ENCODE measurements at places on chromosomes 16 and 17. TPM values are rescaled to one million over a fixed set of nuclear protein-coding genes. Genes with fewer than 3 reads are reported as not detected.

- DNase-seq: no peak
Observed at GRCh38 chr16:77985111-77985510, 37.2 kb upstream of the CLEC3A start.

DNA sequence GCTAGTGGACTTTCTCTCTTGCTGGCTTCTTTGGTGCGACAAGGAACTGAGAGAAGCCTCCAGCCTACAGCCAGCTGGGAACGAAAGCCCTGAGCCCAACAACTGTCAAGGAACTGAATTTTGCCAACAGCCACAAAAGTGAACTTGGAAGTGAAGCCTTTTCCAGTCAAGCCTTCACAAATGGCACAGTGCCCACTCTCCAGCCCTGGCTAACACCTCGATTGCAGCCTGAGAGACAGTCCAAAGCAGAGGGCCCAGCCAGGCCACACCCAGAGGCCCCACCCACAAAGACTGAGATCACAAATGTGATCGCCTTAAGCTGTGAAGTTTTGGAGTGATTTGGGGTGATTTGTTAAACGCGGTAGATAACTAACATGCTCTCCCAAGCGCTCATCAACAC is 244.6 kb upstream of the SDK2 start:
- DNase-seq: no peak

DNA sequence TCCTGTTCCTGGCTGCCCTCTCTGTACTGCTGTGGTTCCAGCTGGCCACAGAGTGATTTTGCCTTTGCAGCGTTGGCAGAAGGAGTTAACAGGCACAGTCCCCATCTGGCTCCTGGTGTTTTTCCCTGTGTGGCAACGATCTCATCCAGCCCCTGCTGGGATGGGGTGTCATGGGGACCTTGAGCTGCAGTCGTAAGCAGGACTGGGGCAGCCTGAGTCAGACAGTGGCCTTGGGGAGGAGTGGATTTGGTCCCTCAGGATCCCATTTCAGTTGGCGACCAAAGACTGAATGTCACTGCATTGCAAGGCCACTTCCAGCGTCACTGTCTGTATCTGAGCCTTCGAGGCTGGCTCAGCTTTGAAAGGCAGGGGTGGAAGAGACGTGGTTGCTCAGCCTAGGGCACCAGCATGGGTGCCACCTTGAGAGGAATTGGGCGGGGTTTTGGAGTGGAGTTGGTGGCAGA is 11.9 kb downstream of the TMEM94 start:
- no peak for DNase-seq

- DNase-seq: no peak
Observed at GRCh38 chr17:70278844-70279462, 109.6 kb downstream of the KCNJ2 start.

GRCh38 chr16:66872559-66872942 is 7.8 kb upstream of the PDP2 start:
- no peak for DNase-seq

GRCh38 chr17:61381537-61381936 is 18.1 kb upstream of the TBX2 start:
- no peak for DNase-seq

DNA sequence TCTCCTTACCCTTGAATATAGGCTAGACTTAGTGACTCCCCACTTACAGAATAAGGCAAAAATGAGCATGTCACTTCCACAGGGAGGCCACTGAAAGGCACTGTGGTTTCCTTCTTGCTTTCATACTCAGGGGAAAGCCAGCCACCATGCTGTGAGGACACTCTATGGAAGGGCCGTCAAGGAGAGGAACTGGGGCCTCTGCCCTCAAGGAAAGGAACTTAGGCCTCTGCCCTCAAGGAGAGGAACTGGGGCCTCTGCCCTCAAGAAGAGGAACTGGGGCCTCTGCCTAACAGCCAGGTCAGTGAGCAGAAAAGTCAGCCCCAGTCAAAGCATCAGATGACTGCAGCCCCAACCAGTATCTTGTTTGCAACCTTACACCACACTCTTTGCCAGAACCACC is 30.1 kb downstream of the VPS35 start:
- no peak for DNase-seq

GRCh38 chr16:89174055-89174827 is 2.7 kb downstream of the CDH15 start:
- DNase-seq: no peak

DNA sequence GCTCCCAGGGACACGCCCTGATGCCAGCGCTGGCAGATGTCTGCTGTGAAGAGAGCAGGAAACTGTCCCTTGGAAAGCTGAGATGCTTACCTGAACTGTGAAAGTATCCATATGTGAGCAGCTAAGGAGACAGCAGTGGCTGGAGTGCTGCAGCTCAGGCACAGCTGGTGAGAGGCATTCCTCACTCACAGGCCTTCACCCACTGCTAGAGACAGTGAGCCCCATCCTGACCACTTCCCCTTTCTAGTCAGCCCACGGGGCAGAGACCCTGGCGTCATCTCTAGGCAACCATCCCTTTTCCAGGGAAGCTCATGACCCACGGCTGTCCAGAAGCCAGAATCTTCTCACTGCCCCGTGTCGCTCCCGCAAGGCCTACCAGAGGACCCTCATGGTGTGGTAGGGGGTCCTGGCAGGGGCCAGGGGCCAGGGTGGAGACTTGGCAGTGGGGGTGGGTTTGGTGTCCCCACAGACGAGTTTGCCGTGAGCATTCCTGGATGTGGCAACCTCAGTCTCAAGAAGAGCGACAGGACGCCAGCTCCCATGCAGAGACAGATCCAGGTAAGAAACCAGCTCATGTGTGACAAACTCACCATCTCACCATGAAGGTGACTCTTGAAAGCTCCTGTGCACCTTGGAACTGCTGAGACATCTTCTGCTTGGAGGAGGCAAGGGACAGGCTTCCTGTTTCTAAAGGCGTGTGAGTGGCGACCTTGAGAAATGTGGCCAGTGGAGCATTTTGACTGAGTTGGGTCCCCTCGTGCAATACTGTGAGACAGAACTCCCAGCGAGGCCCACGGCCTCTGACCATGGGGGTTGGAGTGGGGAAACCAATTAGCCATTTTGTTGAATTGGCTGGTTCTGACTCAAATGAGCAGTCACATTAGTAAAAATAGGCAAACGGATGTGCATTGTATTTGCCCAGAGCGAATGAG is at the start of gene SCIMP:
TSS of gene SCIMP (minus strand) at position 216 of the 932 bp plus-strand sequence. CDS start at position 111, 105 bp downstream.
- no peak for DNase-seq

DNA sequence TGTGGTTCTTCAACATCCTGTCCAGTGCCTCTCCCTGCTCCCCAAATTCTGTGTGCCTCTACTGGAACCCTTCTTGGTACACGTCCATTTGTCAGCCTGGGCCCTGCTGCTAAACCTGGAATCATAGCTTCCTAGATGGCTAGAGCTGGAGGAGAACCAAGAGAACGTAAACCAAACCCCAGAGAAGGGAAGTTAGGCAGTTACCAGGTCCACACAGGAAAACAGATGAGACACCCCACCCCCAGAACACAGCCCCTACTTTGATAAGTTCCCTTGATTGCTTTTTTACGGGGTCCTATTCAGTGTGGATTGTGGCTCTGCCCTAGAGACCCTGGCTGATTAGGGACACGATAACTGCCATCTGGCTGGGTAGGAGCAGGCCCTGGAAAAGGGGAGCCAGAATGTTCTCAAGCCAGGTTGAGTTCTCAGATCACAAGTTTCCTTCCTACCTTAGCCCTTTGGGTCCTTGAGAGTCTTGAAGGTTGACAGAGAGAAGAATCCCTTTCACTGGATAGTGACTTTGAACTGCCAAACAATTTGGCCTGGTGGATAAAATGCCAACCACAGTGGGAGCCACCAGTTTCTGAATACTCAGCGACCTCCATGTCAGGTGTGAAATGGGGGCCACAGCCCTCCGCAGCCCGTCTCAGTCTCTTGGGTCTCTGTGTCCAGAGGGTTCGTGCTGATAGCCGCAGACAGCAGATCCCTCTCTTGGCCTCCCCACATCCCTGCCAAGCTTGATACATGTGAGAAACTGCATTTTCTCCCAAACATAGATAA is 7.9 kb downstream of the TBX4 start:
- DNase-seq: no peak

- DNase-seq: peak; percentile 59
Observed at GRCh38 chr16:48687421-48688038, 77.5 kb upstream of the N4BP1 start.

DNA sequence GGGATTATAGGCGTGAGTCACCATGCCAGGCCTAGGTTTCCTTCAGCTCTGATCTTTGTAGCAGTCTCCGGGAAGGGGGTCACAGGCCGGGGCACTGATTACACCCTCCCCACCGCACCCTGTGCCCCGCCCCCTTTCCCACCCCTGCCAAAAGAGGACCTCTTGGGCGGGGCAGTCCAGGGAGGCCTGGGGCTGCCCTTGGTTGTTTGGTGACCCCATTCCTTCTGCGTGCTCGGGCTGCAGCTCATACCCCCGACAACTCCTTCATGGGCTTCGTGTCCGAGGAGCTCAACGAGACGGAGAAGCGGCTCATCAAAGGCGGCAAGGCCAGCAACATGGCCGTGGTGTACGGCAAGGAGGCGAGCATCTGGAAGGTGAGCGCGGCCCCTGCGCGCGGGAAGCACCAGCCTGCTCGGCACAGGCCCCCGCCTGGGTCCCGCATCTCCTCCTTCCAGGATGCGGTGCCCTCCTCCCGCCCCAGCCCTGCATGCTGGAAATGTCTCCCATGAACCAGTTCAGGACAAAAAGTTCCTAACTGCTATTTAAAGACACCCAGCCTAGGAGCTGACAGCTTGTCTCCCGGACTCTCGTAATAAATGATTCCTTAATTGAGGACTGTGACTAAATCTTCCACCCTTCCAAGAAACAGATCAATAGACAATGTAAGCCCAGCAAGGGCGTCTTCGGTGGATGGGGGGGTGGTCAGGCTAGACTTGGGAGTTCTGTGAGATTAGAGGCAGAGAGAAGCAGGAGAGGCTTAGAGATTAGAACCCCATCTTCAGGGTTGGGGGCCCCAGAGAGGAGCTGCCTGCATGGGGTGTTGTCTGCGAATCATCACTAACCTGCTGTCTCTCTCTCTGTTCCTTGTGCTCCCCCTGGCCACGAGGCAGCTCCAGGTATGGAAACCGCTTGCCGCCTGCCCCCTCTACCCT is 64.5 kb downstream of the MGAT5B start:
- DNase-seq: no peak

The HAP1 gene
- 0.28 TPM for total RNA-seq

The SLC22A31 gene
- 0.81 TPM for total RNA-seq

The CAMKK1 gene
- total RNA-seq: 6.0 TPM

The ENPP7 gene
- not detected for total RNA-seq

The CACNG1 gene
- not detected for total RNA-seq

The C16orf96 gene
- total RNA-seq: 0.41 TPM
